ENCODE measurements at places on chromosomes 3 and 15. TPM values are rescaled to one million over a fixed set of nuclear protein-coding genes. Genes with fewer than 3 reads are reported as not detected.

DNA sequence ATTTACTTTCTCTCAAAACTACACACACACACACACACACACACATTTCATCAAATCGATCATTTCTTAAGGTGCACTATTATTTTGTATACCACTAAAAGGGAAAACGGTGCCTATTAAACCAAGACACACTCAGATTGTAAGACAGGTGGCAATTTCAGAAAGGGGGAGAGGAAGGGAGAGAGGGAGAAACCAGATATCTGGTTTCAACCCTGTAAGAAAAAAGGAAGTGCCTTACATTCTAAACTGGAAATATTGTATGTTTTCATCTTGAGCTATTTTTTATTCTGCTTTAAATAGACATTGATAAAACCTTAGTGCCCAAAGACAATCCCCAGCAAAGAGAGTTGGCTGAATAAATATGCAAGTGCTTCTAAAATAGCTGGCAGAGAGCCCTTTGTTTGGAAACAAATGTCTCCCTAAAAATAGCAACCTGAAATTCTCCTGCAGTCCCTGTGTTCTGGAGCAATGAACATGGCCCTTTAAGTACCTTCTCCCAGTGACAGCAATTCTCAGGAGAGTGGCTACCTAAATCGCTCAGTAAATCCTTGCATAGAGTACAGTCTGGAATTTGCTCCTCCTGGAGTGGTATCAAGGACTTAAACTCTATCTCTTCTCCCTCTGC is 85.7 kb downstream of the RARB start:
- no peak for DNase-seq

GRCh38 chr15:97961067-97961954 is 808 bp downstream of the ARRDC4 start:
- DNase-seq: no peak

DNA sequence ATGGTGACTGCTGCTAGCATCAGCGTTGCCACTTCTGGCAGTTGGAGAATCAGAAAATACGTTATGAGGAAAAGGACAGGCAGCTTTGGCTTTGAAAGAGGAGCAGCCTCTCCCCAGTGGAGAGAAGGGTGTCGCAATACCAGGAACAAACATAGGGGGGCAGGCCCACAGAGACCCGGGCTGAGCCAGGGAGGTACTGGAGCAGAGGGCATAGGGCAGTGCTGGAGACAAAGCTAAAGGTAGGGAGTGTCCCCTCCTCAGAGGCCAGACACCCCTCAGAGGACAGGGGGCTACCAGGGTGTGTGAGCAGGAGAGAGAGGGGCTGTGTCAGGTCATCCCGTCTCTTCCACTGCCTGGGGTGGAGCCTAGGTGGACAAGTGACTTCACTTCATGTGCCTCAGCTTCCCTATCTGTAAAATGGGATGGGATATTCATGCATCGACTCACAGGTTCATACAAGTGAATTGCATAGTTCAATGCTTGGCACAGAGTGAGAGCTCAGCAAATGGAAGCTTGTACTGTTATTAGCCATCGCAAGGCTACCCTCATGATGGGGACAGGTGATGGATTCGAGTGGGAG is 49.7 kb upstream of the LIMD1 start:
- no peak for DNase-seq

The PLS1 gene
- total RNA-seq: 1.4 TPM

The MNS1 gene
- total RNA-seq: 4.4 TPM

DNA sequence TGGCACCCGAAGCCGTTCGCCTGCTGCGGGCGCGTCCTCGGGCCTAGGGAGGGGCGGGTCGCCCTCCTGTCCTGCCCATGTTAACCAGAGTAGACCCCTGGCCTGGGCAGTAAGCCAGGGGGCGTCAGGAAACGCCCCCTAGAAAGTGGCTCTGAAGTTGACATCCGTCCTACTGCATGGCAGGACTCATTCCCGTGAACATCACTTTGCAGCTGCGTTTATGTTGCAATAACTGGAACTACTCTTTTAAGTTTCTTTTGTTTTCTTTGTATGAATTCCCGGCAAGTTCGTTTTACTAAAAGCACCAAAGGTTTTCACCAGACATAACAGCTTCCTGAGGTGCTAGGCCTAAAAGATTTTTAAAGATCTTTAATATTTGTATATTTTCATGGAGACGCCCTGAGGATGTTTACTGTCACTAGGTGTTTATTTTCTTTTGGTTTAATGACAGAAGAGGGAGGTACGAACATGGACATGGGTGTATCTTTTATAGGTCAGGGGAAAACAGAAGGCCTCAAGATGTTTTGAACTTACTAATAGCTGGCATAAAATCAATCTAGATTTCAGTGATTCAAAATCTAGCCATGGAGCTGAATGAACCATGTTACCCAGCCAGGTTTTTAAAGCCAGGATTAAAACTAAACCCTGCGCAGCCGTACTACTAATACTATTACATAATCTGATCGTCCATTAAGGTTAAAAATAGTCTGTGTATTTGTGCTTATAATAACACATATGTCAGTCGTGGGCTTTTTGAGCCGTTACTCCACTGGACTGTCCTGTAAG is 1.0 kb downstream of the C15orf61 start:
- DNase-seq: peak; percentile 71
